A549 treated with DMSO at 1 μM for 4 hours (cell line): ENCODE measurements at places on chromosomes 4 and X. TPM values are rescaled to one million over a fixed set of nuclear protein-coding genes. Genes with fewer than 3 reads are reported as not detected.

TCEANC gene
- total RNA-seq: 0.56 to 1.0 TPM (median 0.70 TPM) in 5 replicates

SLC38A5 gene
- 0.10 to 0.44 TPM (median 0.39 TPM) in 5 replicates for total RNA-seq

SHOX gene
- total RNA-seq: not detected in 5 replicates

MGARP gene
- total RNA-seq: 0.47 to 0.85 TPM (median 0.82 TPM) in 5 replicates

EGF gene
- total RNA-seq: 0.20 to 0.63 TPM (median 0.32 TPM) in 5 replicates

PARM1 gene
- 0.52 to 0.62 TPM (median 0.61 TPM) in 5 replicates for total RNA-seq

CT45A10 gene
- 0.23 to 0.55 TPM (median 0.37 TPM) in 4 of 5 replicates, not detected in the other for total RNA-seq

SMIM31 gene
- 0.02 to 0.11 TPM (median 0.07 TPM) in 3 of 5 replicates, not detected in the others for total RNA-seq

SSX4 gene
- not detected in 5 replicates for total RNA-seq

NALF2 gene
- total RNA-seq: 5.4 to 6.7 TPM (median 6.1 TPM) in 5 replicates

ZBED1 gene
- 25.3 to 31.9 TPM (median 31.0 TPM) in 5 replicates for total RNA-seq

XAGE1A gene
- 16.0 to 35.5 TPM (median 20.7 TPM) in 4 of 5 replicates, not detected in the other for total RNA-seq

UGT2B10 gene
- total RNA-seq: 0.10 TPM in 1 of 5 replicates, not detected in the others

EDA2R gene
- total RNA-seq: 11.5 to 15.2 TPM (median 14.7 TPM) in 5 replicates

FGF13 gene
- 0.14 TPM in 2 of 5 replicates, not detected in the others for total RNA-seq

MSN gene
- total RNA-seq: 247 to 345 TPM (median 304 TPM) in 5 replicates

UGT8 gene
- total RNA-seq: 0.09 to 0.14 TPM (median 0.10 TPM) in 5 replicates

POLN gene
- total RNA-seq: 0.40 to 0.72 TPM (median 0.66 TPM) in 5 replicates

GPR143 gene
- total RNA-seq: 0.06 to 0.20 TPM (median 0.11 TPM) in 3 of 5 replicates, not detected in the others

MAGEA2B gene
- 0.12 TPM in 1 of 5 replicates, not detected in the others for total RNA-seq

CDKL5 gene
- total RNA-seq: 3.8 to 7.0 TPM (median 6.2 TPM) in 5 replicates

CCDC120 gene
- total RNA-seq: 2.7 to 4.6 TPM (median 3.9 TPM) in 5 replicates

TMEM150C gene
- total RNA-seq: 0.75 to 1.6 TPM (median 0.89 TPM) in 5 replicates

HSFX1 gene
- 0.28 to 0.48 TPM (median 0.32 TPM) in 4 of 5 replicates, not detected in the other for total RNA-seq

PABPC1L2A gene
- not detected in 5 replicates for total RNA-seq

SSX3 gene
- total RNA-seq: not detected in 5 replicates

SLC25A6 gene
- 424 to 488 TPM (median 443 TPM) in 5 replicates for total RNA-seq

MAGEB10 gene
- not detected in 5 replicates for total RNA-seq

LRIT3 gene
- total RNA-seq: 0.03 to 0.07 TPM (median 0.06 TPM) in 4 of 5 replicates, not detected in the other
